Anterior cingulate cortex (tissue), 58 donors: ENCODE measurements at places on chromosomes 7 and 10.

DNA sequence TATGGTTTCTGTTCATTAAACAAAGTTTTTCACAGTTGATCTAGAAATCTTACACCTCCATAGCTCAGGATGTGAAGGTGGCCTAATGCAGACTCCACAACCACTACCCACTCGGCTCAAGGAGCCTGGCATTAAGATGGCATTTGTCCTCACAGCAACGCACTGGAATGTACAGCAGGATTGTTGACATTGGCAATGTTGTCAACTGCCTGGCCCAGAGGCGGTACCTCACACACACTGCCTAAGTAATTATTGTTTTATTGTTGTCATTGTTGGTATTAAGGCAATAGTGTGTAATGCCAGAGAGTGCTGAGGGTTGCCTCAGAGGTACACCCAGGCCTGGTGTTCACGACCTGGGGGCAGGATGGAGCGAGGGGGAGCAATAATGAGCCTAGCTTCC lies 38.3 kb downstream of the LRRC18 start:
- no peak for DNase-seq

DNA sequence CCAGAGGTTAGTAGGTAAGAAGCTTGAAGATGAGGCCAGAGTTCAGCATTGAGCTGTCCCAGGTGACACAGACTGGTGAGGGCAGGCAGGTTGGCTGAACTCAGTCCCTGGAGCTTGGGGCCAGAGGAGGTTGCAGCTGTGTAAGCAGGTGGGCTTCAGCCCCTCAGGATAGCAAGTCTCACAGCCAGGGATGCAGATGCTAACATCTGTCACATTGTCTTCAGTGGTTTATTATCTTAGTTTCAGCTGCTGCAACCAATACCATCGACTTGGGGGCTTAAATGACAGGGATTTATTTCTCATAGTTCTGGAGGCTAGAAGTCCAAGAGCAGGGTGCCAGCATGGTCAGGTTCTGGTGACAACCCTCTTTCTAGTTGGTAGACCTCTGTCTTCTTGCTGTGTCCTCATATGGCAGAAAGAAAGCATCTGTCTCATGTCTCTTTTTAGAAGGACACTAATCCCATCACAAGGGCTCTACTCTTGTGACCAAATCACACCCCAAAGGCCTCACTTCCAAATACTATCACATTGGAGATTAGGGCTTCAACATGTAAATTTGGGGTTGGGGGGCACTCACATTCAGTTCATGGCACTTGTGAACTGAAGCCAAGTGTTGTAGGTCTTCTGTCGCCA lies 146.2 kb downstream of the KIAA1217 start:
- DNase-seq = no peak

GRCh38 chr10:110326351-110327032 lies 21.8 kb upstream of the SMNDC1 start:
- DNase-seq = no peak

DNA sequence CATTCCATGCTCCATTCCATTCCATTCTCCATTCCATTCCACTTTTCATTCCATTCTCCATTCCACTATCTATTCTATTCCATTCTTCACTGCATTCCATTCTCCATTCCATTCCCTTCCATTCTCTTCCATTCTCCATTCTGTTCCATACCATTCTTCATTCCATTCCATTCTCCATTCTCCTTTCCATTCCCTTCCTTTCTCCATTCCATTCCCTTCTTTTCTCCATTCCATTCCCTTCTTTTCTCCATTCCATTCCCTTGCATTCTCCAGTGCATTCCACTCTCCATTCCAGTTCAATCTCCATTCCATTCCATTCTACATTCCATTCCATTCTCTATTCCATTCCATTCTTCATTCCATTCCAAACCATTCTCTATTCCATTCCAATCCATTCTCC lies 80.3 kb downstream of the NSUN6 start:
- DNase-seq = no peak

GRCh38 chr10:14671386-14671831 lies 103.3 kb downstream of the FAM107B start:
- no peak for DNase-seq

- DNase-seq = no peak
These were observed 12.1 kb upstream of the SHH start for GRCh38 chr7:155824227-155824886.

GRCh38 chr7:36607721-36608095 lies 116.6 kb downstream of the AOAH start:
- no peak for DNase-seq

- no peak for DNase-seq
These were observed 79.1 kb upstream of the TNRC18 start for GRCh38 chr7:5502721-5503243.

DNA sequence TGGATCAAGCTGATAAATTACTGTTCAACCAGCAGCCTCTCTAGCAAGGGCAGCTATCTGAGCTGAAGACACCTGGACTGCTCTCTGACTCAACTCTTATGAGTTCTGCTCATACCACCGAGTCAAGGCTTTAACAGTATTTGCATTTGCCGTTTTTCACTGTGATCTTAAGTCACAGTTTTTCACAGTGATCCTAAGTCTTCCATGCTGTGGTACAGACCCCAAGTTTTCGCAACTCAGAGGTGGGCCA lies 31.3 kb downstream of the PIP4K2A start:
- DNase-seq = no peak

- no peak for DNase-seq
These were observed 83.5 kb downstream of the IDE start for GRCh38 chr10:92490387-92490786.

DNA sequence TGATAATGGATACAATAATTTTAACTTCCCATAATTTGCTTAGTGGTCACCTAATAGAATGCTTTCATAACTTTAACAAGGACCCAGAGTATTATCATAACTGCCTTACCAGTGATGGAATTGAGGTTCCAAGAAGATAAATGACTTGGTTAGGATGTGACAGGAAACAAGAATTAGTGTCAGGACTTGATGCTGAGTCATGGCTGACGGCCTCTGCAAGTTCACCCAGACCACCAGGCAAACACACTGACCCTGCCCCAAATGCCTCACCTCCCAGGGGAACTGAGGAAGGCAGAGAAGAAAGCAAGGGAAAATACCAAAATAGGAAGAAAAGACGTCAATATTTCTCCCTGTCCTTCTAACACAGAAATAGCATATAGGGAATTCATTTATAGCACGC lies 636.3 kb downstream of the PARD3 start:
- no peak for DNase-seq

DNA sequence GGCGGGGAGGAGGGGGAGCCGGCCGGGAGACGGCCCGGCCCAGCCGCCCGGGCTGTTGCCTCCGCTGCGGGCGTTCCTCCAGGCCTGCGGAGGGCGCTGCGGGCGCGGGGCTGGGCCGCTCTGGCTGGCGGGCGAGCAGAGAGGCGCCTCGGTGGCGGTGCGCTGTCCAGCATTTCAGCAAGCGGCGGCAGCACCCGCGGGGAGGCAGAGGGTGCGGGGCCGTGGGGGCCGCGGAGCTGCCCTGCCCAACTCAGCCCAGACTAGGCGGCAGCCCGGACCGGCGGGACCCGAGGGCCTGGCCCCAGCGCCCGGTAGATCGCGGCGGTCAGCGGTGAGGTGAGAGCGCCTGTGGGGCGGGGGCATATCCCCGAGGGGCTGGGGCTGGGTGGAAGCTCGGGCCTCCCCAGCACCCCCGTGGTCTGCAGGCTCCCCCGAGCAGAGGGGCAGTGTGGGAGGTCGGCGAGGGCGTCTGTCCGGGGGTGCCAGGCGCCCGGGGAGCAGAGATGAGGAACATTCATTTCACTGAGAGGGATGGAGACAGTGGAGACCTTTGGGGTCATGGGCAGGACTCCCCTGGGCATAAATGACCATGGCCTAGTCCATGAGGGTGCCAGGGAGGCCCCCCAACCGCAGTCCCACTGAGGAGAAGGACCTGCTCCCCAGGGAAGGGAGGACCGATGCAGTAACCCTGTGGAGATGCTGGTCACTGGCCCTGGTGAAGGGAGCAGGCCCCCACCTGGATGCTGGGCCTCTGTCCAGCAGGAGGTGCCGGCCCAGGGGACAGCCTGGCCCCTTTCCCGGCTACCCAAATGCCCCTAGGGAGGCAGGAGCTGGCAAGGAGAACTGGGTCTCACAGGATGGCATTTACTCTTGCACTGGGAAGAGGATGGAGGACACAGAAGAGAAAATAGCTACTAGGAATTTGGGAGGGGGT lies at the start of gene SRRM3:
TSS of gene SRRM3 (plus strand) at position 165 of the 934 bp plus-strand sequence. CDS start 33,171 bp downstream, outside the sequence.
- peak; percentile 68 for DNase-seq

DNA sequence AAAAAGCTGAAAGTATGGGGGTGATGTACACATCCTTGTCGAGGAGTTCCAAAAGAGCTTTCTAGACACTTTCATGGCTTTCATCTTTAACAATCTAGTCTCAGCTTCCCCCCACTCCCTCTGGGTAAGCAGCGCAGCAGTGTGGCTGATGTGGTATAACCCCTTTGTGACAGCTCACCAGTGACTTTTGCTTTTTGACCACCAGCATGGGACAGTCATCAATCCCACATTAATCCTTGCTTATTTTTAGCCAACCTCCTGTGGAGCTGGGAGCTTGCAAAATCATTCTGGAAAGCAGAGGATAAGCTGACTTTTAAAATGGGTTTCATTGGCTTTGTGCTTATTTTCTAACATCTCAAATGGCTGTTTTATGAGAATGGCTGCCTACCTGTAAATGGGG lies 272.7 kb downstream of the HDAC9 start:
- DNase-seq = no peak

DNA sequence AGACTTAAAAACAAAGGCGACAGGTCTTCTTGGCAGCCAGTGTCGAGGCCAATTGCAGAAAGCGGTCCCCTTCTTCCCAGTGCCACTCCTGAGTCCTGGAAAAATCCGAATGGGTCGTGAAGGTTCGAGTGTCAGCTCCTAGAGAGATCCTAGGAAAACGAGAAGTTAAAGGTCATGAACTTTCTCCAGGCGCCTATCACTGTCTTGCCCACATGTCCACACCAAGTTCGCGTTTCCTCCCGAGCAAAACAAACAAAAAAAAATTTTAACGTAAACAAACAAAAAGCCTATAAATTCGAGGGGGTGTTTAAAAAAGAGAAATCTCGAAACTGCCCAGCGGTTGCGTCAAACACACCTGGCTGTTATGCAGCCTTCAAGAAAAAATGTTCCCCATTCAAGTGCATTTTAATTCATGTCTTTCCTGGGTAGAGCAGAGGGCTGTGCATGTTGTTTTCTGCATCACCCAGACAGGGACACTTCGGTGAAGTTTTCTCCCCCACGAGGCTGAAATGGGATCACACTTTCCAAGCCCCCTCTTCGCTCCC lies 1.5 kb downstream of the ARHGAP21 start:
- DNase-seq = no peak

DNA sequence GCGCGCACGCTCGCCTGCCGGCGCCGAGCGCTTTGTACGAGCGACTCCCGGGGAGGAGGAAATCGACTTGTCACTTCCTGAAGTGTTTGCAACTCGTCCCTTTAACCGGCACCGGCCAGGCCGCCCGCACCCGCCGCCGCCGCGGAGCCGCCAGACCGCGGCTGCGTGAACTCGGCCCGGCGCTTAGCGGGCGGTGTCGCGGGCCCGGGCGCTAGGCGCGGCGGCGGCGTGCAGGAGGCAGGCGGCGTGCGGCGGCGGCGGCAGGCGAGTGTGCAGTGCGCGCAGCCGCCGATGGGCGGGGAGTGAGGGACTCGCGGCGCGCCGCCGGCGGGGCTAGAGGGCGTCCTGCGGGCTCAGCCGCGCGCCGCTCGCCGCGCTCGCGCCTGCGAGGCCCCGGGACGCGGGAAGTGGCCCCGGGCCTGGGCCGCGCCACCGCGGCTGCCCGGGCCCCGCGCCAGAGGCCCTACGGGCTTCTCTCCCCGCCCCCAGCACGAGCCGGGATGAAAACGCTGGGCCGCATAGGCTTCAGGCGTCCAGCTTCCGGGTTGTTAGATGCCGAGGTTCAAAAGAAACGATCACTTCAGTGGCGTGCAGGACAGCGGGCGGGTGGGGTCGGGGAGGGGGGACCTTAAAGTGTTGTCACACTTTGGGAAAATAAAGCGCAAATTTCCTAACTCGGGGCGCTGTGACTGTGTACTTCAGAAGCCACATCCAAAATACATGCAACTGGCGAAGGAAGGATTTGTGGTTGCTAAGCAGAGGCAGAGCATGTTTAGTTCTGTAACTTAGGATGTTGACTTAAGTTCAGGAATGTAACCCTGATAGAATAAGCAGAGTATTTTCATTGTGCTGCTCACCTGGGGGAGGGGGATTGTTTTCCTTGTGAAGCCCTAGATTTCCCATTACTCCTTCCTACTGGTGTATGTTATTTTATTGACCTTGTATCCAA lies at the start of gene FAM53B:
TSS of gene FAM53B (minus strand) at position 277 of the 949 bp plus-strand sequence. CDS start 37,665 bp downstream, outside the sequence.
- peak; percentile 73 for DNase-seq

- DNase-seq = no peak
These were observed 14.3 kb upstream of the ARMC3 start for GRCh38 chr10:22913474-22914092.

GRCh38 chr10:96352027-96352426 lies 6.8 kb downstream of the OPALIN start:
- no peak for DNase-seq

GRCh38 chr10:43196981-43197833 lies 59.0 kb downstream of the CSGALNACT2 start:
- DNase-seq = no peak

DNA sequence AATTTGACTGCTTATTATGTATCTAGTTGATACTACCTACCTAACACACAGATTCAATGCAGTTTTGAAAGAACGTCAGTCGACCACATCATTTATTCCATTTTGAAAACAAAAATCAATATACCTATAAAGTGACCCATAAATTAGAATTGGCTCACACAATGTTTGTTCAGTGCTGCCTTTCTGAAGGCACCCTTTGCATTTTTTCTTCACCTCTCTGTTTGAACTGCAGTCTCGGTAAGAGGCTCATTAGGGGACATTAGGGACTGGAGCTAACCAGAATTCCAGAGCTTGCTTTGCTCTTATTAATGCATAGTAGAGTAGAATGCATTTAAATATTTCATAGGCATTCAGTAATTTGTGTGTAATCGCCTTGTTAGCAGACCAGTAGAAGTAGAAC lies 234.1 kb downstream of the FOXP2 start:
- DNase-seq = no peak

- no peak for DNase-seq
These were observed 319.1 kb upstream of the CNTNAP2 start for GRCh38 chr7:145797507-145797906.

GRCh38 chr10:35585903-35586535 lies 19.1 kb upstream of the GJD4 start:
- DNase-seq = no peak

- no peak for DNase-seq
These were observed 8.0 kb upstream of the BEND7 start for GRCh38 chr10:13536674-13537366.
